ENCODE measurements at places on chromosomes 4 and X. TPM values are rescaled to one million over a fixed set of nuclear protein-coding genes. Genes with fewer than 3 reads are reported as not detected.

The IL2RG gene
- 310 TPM for total RNA-seq

- peaks cover 82% of the 10 kb centered on the region for H3K4me1 ChIP-seq
- peak overlapping the region; percentile 96 for H3K27ac ChIP-seq
- H3K4me3 ChIP-seq, result peak overlapping the region; percentile 80
- peak; percentile 74 for DNase-seq
Measured at GRCh38 chrX:13085526-13085925, 41.1 kb upstream of the FAM9C start.

GRCh38 chr4:26893491-26893890, 32.9 kb downstream of the STIM2 start:
- H3K27me3 ChIP-seq, result no peaks in the 10 kb centered on the region
- H3K27ac ChIP-seq, result peak overlapping the region; percentile 77
- no peak overlapping the region for H3K4me3 ChIP-seq
- peaks cover 46% of the 10 kb centered on the region for H3K36me3 ChIP-seq
- DNase-seq, result no peak

The MTTP gene
- 0.59 TPM for total RNA-seq

DNA sequence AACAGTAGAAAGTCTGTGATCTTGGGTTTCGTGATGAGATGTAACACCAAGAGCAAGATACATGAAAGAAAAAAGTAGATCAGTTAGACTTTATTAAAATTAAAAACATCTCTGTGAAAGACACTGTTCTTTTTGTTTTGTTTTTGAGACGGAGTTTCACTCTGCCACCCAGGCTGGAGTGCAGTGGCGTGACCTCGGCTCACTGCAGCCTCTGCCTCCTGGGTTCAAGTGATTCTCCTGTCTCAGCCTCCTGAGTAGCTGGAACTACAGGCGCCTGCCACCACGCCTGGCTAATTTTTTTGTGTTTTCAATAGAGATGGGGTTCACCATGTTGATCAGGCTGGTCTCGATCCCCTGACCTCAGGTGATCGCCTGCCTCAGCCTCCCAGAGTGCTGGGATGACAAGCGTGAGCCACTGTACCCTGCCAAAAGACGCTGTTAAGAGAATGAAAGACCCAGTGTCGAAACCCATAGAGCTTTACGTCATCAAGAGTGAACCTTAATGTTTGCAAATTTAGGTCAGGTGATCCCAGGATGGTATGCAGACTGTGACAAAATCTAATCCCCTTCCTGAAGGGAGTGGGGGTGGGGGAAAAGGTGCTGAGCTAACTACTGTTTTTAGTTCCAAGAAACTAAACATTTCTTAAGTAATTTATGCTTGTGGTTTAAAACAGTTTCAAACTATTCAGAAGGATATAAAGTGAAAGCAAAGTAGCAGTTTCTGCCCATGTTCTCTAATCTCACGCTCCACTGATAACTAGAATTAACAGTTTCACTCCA, 8.0 kb downstream of the OFD1 start:
- peaks cover 23% of the 10 kb centered on the region for H3K36me3 ChIP-seq
- peak; percentile 67 for DNase-seq
- no peaks in the 10 kb centered on the region for H3K27me3 ChIP-seq
- peak overlapping the region; percentile 83 for H3K27ac ChIP-seq
- H3K4me3 ChIP-seq, result peak overlapping the region; percentile 18
- peaks cover 34% of the 10 kb centered on the region for H3K4me1 ChIP-seq

The TBC1D19 gene
- 4.0 TPM for total RNA-seq

DNA sequence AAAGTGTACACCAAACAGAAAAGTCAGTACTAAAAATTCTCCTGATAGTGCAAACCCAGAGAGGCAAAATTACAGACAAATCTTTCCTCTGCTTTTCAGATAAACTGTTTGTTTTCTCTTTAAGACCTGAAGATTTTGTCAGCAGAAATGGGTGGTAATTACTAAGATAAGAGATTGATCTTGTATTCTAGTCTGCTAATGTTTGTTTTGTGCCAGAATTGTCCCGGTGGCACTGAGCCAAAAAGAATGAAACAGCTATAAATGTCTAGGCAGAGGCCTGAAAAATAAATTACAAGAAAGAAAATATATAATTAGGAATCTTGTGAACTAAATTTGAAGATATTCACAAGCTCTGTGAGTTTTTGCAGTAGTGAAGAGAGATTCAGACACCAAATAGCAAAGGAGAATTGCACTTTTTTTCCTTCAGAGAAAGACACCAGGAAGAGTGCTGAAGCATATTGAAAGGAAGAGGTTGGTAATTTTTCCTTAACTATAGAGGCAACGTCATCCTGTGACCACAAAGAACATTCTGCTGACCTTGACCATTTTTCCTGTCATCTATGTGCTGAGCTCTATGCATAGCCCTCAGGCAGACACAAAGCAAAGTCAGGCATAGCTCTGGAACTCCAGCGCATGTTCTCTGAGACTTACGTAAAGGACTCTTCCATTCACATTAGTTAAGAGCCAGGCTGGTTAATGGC, 314.5 kb upstream of the RASGEF1B start:
- H3K4me1 ChIP-seq, result peaks cover 21% of the 10 kb centered on the region
- DNase-seq, result no peak
- no peaks in the 10 kb centered on the region for H3K36me3 ChIP-seq
- no peak overlapping the region for H3K27ac ChIP-seq
- no peaks in the 10 kb centered on the region for H3K27me3 ChIP-seq
- H3K4me3 ChIP-seq, result no peak overlapping the region

DNA sequence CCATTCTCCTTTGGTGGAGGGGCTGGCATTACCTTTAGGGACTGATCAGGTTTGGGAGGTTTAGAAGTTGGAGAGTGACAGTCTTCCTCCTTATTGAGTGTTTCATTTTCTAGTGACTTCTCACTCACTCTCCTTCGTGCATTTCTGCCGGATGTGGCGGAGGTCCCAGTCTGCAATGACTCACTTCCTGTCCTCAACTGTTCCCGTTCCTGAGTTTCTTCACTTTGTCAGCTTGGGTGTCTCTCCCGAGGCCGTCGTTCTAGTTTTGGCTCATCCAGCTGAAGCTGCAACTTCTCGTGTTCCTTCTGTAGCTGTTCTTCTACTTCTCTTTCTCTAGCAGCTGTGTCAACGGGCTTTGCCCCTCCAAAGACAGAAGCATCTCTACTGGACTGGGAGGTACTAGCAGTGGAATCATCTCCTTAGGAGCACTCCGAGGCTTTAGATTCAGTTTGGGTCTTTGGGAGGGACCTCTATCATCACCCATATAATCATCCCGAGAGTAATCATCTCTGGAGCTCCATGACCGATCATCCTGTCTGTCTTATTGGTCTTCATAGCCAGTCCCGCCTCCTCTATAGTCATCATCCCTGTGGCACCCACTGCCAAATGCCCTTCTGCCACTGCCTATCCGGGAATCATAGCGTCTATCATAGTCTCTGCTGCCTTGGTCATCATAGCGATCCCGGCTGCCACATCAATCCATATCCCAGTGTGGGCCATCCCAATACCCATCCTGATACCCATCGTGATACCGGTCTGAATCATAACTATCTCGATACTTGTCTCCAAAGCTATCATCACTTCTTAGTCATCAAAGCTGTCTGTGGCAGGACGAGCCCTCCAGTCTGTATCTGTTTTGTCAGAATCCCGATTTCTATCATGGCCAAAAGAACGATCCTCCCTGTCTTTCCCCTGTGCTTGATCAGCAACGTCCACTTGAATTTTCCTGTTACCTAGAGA, 35.3 kb upstream of the VSIG4 start:
- H3K4me1 ChIP-seq, result peaks cover 22% of the 10 kb centered on the region
- no peaks in the 10 kb centered on the region for H3K27me3 ChIP-seq
- DNase-seq, result peak; percentile 50
- peak overlapping the region; percentile 37 for H3K4me3 ChIP-seq

DNA sequence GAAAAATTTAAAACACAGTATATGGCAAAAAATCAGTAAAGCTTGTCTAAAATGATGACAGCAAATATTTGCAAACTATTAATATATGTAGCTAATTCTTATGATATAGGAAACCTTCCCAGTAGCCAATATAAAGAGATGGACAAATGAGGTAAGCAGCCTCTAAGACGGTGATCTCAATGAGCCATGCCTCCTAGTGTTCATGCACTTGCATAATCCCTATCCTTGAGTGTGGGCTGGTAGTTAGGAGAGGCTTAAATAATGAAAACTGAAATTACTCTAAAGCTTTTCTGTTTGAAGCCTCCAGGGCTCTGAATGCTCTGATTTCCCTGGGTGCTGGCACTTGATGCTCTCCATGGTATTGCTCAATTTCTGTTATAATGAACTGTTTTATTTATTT, 24.6 kb upstream of the ARMCX4 start:
- no peak overlapping the region for H3K27ac ChIP-seq
- H3K36me3 ChIP-seq, result no peaks in the 10 kb centered on the region
- no peaks in the 10 kb centered on the region for H3K4me1 ChIP-seq
- no peak for DNase-seq
